ENCODE measurements at places on chromosomes 5 and 9.

DNA sequence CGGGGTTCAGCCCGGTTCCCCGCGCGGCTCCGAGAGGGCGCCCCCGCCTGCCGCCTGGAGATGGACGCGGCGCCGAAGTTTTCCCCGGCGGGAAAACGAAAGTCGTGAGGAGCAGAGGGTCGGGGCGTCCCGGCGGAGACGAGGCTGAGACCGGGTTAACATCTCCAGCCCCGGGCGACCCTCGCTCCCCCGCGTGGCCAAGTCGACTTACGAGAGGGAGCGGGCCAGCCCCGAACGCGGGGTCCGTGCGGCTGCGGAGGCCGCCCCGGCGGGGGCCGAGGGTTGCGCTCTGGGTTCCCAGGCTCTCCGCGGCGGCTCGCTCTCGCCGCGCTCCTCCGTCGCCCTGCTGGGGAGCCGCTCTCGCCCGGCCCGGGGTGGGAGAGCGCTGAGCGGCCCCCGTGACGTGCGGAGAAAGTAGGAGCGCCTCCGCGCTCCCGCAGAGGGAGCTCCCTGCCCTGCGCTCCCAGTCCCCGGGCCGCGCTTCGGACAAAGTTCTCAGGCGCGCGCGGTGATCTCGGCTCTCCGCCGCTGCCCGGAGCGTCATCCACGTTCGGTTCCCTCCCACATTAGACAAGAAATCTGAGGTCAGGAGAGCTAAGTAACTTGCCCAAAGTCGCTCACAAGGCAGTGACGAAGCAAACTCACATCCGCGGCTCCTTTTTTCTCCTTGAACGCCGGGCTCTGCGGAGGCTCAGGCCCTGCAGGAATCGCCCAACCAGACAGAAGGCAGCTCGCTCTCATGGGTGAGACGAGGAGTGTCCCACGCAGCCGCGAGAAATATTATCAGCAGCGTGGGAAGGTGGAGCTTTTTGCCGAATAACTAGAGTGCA lies 1.2 kb upstream of the GCNT4 start:
- peak; percentile 78 for DNase-seq

GRCh38 chr9:26604076-26604662 lies 288.4 kb downstream of the CAAP1 start:
- no peak for DNase-seq

GRCh38 chr5:135371622-135372232 lies 27.3 kb downstream of the MACROH2A1 start:
- DNase-seq, result peak; percentile 37

DNA sequence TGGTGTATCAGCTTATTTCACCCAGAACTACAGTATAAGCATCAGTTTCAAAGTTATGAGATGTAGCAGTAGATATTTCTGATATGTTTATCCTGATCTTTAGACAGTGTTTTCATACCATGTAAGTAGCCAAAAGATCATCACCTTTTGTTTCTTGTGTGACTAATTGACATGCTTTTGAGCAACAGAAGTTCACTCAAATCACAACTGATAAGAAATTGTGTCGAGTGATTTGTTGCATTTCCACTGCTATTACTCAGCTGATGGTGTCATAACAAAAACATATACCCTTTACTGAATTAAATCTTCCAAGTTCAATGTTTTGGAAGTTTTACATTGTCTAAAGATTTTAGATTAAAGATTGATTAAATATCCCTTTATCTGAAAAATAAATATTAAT lies 324.5 kb downstream of the TUSC1 start:
- DNase-seq, result no peak

DNA sequence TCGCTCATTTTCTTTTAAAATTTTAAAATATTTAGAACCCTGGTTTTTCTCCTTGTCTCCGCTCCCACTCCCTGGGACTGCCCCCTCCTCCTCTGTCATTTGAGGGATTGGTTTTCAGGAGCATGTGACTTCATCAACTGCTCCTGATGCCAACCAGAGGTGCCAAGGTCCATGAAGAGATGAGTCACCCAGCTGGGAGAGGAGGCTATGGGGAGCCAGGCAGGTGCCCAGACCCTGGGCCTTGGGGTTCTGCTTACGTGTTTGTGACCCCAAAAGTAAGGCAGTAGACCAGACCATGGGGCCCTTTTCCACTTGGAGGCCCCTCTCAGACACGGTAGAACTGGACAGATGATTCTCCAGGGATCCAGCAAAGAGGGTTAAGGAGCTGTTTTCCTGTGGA lies 167.0 kb downstream of the FGF18 start:
- DNase-seq, result peak; percentile 22
